ENCODE measurements at places on chromosomes 7 and 10. TPM values are rescaled to one million over a fixed set of nuclear protein-coding genes. Genes with fewer than 3 reads are reported as not detected.

MBL2 gene
- not detected for polyA plus RNA-seq

OR6B1 gene
- not detected for polyA plus RNA-seq

FBXL13 gene
- polyA plus RNA-seq: 0.24 TPM

TIMM23 gene
- 70.9 TPM for polyA plus RNA-seq

SHTN1 gene
- 56.0 TPM for polyA plus RNA-seq

ANXA8L1 gene
- polyA plus RNA-seq: not detected

SCART1 gene
- not detected for polyA plus RNA-seq

ABCB4 gene
- polyA plus RNA-seq: 0.75 TPM

TSPAN13 gene
- polyA plus RNA-seq: 49.7 TPM

SYPL1 gene
- 51.0 TPM for polyA plus RNA-seq

MLXIPL gene
- 4.0 TPM for polyA plus RNA-seq

NPC1L1 gene
- polyA plus RNA-seq: not detected

CHST15 gene
- polyA plus RNA-seq: 6.0 TPM

SMO gene
- 6.1 TPM for polyA plus RNA-seq

SPDYE8 gene
- polyA plus RNA-seq: not detected

ZNF804B gene
- polyA plus RNA-seq: not detected

FAM107B gene
- polyA plus RNA-seq: 105 TPM

IFIT2 gene
- 5.4 TPM for polyA plus RNA-seq

FKBP6 gene
- polyA plus RNA-seq: not detected

LEP gene
- not detected for polyA plus RNA-seq

CALHM2 gene
- 29.1 TPM for polyA plus RNA-seq

GIMAP5 gene
- 8.7 TPM for polyA plus RNA-seq

CPN1 gene
- polyA plus RNA-seq: not detected

FAM25G gene
- not detected for polyA plus RNA-seq

SLC18A2 gene
- polyA plus RNA-seq: 10.3 TPM

CPXM2 gene
- 1.6 TPM for polyA plus RNA-seq

BHLHA15 gene
- polyA plus RNA-seq: 3.5 TPM

HOXA9 gene
- polyA plus RNA-seq: 1.1 TPM

ITGB8 gene
- polyA plus RNA-seq: 2.7 TPM

PTPRN2 gene
- 130 TPM for polyA plus RNA-seq

IQUB gene
- polyA plus RNA-seq: 0.20 TPM

PRLHR gene
- not detected for polyA plus RNA-seq

CALML5 gene
- not detected for polyA plus RNA-seq

PALD1 gene
- polyA plus RNA-seq: 6.4 TPM

CTNNA3 gene
- 3.8 TPM for polyA plus RNA-seq

CHST12 gene
- 17.5 TPM for polyA plus RNA-seq

FBH1 gene
- 66.3 TPM for polyA plus RNA-seq

HOXA2 gene
- not detected for polyA plus RNA-seq

RGS10 gene
- polyA plus RNA-seq: 7.6 TPM

MKX gene
- polyA plus RNA-seq: 0.61 TPM

AVPI1 gene
- 13.2 TPM for polyA plus RNA-seq

ABCC2 gene
- not detected for polyA plus RNA-seq

TMEM168 gene
- polyA plus RNA-seq: 6.5 TPM

ITIH5 gene
- polyA plus RNA-seq: 19.7 TPM

CPED1 gene
- polyA plus RNA-seq: 0.22 TPM

CYP3A4 gene
- polyA plus RNA-seq: not detected

GNG11 gene
- polyA plus RNA-seq: 6.1 TPM

All from brain (organoid and tissue), 16 donors.